Amniotic epithelial cell (primary cell): ENCODE measurements at places on chromosomes 6 and 20.

- DNase-seq, result no peak
These were observed 55.9 kb upstream of the NAA20 start for GRCh38 chr20:19961293-19961692.

GRCh38 chr20:25369529-25369928 lies 21.1 kb downstream of the ABHD12 start:
- no peak for DNase-seq

DNA sequence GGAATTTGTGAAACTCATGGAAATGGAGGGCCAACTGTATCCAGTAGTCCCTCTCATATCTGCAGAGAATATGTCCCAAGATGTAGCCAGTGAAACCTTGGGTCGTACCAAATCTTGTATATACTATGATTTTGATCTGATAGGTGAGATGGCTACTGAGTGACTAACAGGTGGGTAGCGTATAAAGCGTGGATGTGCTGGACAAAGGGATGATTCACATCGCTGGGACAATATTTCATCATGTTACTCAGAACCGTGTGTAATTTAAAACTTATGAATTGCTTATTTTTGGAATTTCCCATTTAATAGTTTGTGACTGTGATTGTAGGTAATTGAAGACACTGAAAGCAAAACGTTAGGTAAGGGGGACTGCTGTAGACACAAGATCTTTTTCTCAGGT lies 144.1 kb downstream of the SMAP1 start:
- peak; percentile 20 for DNase-seq

DNA sequence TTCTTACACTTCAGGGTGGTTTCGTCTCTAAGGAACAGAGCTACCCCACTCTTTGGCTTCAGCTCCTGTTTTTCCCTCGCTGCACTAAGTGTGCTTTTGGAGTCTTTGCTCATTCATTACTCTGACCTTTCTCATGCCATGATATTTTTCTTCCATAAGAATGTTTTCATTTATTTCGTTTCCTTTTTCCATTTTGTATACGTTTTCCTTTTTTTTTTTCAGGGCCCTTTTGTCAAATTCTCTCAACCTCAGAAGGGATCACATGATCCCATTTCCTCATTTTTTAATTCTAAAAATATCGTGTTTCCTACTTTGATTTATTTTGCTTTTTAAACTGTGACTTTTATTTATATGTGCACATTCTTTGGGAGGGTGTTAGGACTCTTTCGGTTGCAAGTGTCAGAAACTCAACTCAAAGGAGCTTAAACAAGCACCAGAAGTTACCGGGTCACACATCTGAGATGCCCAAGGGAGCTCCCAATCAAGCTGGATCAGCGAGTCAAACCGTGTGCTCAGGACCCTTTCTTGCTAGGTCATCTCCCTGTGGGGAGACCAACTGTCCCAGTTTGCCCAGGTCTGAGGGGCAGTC lies 40.6 kb downstream of the GCNT2 start:
- no peak for DNase-seq

GRCh38 chr20:36775826-36776225 lies 2.3 kb upstream of the DSN1 start:
- no peak for DNase-seq

GRCh38 chr20:32521780-32522525 lies 63.2 kb downstream of the NOL4L start:
- peak; percentile 34 for DNase-seq

DNA sequence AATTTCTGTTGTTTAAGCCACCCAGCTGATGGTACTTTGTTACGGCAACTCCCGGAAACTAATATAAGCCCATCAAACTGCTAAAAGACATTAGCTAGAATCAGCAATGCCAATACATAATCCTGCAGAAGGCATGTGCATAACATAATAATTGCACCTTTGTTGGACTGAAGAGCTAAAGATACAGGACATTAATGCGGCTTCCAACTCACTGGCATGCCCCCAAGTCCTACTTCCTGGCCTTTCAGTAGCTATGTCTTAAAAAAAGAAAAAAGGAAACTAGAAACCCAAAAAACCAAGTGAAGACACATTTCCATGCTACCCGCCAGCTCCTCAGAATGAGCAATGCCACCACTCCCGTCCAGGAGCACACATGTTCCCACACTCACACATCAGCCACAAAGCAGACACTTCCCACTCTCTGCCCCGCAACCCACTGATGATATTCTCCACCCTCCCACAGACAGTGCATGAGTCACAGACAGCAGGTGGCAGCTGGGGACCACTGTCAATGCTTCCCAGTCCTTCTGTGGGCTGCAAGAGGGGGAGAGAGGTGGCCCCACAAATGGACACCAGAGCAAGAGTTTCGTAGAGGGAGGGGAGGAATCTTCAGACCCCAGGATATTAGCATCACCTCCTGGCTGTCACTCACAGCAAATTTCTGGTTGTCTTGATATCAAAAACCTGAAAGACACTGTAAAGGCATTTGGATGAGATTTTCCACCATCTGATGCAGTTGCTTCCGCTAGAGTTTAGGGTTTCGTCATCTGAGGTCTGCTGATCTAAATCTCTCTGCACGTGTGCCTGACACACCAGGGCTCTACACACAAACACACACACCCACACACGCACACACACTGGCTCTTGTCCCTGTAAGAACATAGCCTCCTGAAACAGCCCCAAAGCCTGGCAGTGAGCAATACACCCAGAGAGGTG lies 32.8 kb downstream of the GFOD1 start:
- peak; percentile 90 for DNase-seq

DNA sequence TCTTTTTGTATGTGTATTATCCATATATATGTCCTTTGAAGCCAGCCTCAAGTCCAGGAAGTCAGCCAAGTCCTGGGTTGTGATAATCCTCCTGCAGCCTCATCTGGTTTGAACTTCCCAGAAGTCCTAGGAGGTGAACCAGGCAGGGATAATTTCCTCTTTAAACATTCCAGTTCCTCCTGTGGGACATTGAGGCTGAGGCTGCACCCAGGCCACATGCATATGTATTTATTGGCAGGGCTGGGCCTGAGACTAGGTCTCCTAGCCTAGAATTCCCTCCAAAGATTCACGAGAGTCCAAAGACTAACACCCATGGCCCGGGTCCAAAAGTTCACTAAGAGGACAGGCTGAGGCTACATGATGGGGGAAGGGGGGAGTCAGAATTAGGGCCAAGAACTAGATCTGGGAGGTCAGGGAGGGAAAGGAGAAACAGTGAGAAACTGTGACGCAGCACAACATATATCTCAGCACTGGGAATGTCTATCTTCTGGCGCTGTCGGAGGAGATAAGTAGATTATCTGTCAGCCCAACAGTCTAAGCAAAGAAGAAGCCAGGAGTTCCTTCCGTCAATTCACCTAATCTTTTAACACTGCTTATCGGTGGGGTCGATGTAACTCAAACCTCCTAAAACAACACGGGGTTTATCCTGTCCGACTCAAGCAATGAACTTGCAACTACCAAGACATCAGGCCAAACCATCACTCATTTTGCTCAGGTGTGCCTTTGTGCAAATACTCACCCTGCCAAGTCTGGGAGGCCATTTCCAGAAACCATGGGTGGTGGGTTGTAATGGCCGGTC lies 43.3 kb downstream of the SNX5 start:
- DNase-seq, result peak; percentile 55

DNA sequence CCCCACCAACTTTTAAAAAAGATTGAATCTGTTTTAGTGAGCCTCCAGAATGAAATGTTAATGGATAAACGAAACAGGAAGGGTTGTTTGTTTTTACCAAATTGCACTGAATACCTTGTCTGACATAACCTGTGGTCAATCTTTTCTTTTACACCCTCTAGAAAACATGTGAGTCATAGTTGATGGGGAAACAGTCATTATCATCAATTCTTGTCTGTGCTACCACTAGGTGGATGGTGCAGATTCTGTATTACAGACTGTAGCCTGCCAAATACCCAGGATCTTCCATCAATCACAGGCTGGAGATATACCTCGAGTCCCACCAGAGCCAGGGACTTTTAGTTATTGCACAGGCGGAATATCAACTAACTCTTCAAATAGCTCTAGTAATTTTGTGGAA lies 29.5 kb upstream of the PKIB start:
- peak; percentile 31 for DNase-seq

DNA sequence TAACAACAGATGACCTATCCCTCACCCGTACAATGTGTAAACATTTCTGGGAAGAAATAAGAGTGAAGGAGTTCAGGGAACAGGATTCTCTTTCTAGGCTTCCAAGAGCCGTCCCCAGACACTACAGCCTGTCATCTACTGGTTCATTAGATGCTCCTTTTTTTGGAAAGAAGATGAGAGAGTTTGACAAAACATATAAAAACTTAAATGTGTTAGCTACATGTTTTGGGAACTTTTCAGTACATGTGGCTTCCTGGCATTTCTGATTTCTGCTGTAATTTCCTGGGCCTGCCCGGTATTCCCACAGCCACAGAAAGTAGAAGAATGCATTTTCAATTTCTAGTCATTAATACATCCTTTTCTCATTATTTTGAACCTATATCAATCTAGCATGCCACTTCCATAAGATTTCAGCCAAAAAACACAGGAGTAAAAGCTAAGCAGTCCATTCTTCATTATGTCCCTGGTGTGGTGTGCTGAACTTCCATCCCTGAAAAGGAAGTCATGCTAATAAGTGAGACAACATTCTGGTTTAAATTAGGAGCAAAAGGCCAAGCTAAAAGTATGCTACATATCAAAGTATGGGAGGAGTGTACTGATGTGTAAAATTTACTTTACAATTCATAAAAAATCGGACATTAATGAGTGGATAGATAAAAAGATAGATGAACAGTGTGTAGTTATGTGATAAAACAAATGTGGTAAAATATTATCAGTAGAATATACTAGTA lies 198.2 kb downstream of the WDR27 start:
- DNase-seq, result no peak

GRCh38 chr6:30195951-30196350 lies 17.3 kb downstream of the TRIM26 start:
- DNase-seq, result no peak

GRCh38 chr20:35637276-35637675 lies 21.6 kb downstream of the SPAG4 start:
- DNase-seq, result no peak

GRCh38 chr6:149064660-149065015 lies 252.9 kb upstream of the TAB2 start:
- no peak for DNase-seq

GRCh38 chr6:53830366-53830765 lies 35.6 kb downstream of the LRRC1 start:
- DNase-seq, result no peak

GRCh38 chr6:46914279-46914810 lies 7.4 kb downstream of the ADGRF5 start:
- DNase-seq, result no peak

DNA sequence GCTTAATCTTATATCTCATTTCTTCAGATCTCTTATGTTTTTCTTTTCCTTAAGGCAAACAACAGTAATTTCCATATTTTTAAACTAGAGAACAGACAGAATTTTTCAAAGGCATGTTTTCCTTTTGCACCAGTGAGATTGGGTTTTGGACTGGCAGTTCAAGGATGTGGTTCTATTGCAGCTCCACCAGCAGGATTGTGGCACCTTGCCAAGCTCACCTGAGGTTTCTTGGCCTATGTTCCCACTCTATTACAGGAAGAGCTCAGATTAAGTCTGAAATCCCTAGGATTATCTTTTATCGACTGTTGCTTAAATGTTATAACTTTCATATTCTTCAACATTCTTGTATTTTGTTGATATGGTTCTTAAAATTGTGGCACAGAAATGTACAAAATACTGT lies 218.9 kb downstream of the PLCB4 start:
- no peak for DNase-seq

DNA sequence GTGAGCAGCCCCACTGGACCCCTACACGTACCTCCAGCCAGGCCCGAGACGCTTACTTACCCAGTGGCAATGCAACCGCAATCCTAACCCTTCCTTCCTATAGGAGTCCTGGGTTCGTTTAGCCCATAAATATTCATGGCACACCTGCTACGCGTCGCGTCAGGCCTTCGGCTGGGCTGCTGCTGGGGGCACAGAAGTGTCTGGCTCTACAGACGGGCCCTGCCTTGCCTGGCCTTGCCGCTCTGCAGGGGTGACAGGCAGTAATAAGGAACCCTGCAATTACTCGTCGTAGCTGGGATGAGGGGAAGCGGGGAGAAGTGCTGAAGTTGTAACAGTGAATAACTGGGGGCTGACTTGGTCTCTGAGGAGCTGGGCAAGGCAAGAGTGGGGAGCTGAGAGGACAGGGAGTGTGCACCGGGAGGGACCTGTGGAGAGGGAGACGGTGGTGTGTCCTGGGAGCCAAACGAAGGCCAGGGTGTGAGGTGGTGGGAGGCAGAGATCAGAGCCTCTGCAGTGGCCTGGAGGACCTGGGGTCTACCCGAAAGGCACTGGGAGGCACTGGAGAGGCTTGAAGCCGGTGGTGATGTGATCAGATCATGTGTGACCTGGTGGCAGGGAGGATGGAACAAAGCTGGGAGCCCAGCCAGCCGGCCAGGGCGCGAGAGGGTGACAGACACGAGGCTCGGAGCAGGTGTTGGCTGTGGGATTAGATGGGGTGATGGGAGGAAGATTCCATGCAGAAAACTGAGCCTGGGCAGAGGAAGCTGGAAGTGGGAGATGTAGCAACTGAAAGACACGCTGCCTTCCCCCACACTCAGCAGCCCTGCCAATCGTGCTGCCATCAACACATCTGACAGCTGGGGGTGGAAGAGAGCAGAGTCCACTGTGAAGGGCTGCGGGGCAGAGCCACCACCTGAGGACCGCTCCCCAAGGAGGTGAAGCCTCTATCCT lies 36.4 kb downstream of the PSMG4 start:
- no peak for DNase-seq

DNA sequence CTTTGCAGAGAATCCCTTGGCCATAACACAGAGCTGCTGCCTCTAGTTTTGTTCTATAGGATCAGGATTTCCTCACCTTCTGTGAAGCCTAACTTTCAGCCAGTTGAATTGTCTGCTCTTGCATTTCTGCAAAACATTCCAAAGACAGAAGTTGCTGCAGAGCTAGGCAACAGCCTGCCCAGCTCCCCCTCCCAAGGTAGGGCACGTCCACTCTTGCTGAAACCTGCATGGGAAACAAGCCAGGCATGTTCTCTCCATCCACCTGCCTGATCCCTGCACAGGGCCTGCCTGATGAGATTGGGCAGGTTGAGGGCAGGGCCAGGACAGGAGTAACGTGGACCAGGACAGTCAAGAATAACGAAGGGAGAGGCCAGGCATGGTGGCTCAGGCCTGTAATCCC lies 58.9 kb upstream of the NAA20 start:
- DNase-seq, result no peak

DNA sequence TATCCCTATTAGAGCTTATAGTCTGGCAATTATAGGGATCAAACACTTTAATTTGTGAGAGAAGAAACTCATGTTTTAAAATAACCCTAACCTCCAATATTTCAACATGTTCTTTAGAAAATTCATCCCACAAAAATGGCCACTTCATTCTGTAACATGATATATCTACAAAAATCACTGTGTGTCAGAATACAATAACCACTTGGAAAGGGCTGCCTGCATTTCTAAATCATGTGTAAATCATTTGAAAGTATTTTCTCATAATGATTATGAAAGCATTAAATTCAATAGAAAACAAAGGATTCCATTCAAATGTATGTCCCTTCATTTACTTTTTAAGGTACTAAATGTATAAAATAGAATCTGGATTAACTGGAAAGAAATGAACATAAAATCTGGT lies 101.4 kb upstream of the NHSL1 start:
- peak; percentile 61 for DNase-seq
